Stimulated activated CD4-positive, alpha-beta T cell treated with anti-CD3 and anti-CD28 coated beads, Interleukin-15, amount 100 ng/mL, for 1 hour (primary cell): ENCODE measurements at places on chromosomes 11 and 22.

DNA sequence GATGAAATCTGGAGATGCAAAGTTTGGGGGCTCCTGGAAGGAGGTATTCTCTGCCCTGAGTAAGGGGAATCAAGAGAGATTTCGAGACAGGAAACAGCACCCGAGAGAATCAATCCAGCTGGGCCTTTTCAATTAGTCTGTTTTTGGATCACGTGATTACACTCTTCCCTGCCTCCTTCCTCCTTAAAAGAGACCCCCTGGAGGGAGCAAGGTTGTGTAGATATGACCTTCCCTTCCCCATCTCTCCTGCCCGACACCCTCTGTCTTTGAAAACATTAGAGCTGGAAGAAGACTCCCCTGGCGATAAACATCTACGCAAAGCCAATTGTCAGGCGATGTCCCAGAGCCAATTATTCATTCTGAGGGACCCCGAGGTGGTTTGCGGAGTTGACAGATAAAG lies 407.9 kb downstream of the MIAT start:
- DNase-seq: no peak

DNA sequence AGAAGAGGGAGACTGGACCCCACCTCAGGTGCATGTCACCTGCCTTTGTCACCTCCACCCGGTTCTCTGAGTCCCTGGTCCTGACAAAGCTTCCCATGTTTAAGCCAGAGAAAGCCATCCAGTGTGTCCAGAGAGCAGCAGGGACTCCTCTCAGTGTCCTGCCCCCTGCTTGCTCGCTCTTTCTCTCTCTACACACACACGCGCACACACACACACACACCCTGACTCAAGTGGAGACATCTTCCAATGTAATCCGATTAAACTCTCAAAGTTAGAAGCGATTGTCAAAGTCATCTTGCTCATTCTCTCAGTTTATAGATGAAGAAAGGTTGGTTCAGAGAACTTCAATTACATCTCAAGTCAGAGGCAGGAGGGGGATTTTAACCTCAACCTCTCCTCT lies 19.7 kb upstream of the PHF21B start:
- DNase-seq: no peak

DNA sequence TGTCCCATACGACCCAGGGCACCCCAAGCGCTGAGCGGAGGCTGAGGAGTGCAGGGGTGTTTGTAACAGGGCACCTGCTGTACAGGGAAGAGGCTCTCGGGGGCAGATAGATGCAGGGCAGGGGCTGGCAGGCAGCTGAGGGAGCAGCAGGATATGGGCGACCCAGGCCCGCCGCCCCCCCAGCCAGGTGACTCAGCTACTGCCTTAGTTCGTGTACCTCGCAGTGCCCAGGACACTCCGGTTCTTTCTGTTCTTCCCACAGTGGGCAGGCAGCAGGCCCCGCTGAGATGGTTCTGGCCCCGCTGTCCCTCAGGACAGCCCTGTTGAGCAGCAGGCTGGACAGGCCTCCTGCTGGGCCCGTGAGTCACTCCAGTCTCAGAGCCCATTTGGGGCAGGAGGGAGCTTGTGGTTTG lies 16.2 kb downstream of the PHLDA2 start:
- DNase-seq: no peak

DNA sequence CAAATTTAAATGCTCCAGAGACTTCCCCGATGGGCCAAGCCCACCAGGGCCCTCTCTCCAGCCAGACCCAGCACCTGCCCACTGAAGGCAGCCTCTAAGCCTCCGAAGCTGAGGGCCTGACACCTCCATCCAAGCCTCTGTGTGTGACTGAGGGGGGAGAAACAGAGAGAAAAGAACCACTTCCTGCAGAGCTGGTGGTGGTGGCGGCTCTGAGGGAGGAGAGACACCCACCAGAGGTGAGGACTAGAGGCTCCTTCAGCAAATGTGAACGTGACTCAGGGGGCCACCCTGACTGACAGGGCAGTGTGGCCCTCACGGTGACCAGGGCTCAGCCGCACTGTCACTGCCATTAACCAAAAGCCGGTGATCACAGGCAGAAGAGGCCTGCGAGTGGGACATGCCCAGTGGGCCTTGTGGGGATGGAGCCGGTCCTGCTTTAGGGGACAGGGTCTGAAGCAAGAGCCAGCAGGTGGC lies 31.0 kb upstream of the CD5 start:
- DNase-seq: no peak

GRCh38 chr11:134254433-134255183 lies 1.2 kb downstream of the ACAD8 start:
- DNase-seq: no peak

GRCh38 chr11:86459682-86460460 lies 85.2 kb downstream of the CCDC81 start:
- DNase-seq: no peak

DNA sequence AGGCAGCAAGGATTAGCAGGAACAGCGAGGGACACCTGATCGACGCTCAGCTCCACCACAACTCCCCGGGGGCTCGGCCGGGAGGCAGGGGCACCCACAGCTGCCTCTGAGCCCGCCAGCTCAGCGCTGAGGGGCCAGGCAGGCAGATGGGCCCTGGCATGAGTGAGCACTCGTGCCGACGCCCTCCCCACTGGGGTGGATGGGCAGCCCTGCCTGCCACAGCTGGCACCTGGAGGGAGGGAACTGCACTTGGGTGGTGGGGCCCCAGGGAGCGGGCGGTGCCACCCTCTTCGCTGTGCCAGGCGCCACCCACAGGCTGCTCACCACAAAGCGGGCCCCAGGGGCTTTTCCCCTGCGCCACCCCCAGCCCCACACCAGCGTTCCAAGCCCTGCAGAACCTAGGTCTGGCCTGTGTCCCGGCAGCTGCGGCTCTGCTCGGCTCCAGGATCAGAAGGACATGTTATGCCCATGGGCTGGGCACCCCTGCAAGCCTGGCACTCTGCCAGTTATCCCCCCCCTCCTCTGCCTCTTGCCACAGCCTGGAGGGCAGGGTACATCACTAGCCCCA lies 28.8 kb downstream of the WNT7B start:
- no peak for DNase-seq

- DNase-seq: no peak
Measured at GRCh38 chr11:64879244-64879900, 951 bp upstream of the EHD1 start.

DNA sequence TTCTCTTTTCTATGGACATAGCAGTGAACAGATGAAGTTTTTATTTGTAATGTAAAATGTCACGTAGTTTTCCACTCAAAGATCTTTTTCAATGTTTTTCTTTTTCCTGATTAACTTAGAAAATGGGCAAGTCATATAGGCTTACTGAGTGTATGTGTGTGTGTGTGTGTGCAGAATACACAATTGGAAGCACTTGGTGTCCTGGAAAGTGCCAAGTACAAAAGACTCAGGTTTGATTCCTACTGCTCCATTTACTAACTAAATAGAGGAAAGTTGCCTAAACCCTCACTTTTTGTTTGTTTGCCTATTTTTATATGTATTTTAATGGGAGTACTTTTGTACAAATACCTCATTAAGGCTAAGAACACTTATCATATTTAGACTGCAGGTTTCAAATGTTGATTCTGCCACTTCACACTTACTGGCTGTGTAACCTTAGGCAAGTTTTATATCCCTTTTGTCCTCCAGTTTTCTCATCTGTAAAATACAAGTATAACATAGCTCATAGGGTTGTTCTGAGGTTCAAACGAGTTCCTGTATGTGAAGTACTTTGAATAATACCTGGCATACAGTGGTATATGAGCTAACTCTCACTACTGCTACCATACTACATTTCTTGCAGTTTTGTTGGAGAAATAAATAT lies 90.1 kb downstream of the TYR start:
- no peak for DNase-seq

DNA sequence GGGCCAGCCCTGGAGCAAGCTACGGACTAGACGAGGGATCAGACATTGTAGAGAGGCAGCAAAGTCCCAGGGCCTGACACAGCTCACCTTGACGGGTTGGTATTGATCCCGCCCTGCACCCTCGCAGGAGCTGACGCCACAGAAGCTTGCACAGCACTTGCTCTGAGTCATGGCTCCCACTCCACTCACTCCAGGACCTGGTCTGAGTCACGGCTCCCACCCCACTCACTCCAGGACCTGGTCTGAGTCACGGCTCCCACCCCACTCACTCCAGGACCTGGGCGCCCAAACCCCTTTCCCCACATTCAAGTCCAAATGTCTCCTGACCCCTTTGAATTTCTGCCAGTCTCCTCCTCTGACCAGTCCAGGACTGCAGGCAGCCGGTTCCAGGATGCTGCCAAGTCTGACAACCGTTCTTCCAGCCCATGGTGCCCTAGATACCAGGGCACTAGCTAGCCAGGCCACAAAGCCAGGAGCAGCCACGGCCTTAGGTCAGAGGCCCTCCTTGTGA lies 6.0 kb upstream of the PNPLA5 start:
- no peak for DNase-seq

GRCh38 chr22:22926370-22927195 lies 39.0 kb downstream of the IGLL5 start:
- no peak for DNase-seq

DNA sequence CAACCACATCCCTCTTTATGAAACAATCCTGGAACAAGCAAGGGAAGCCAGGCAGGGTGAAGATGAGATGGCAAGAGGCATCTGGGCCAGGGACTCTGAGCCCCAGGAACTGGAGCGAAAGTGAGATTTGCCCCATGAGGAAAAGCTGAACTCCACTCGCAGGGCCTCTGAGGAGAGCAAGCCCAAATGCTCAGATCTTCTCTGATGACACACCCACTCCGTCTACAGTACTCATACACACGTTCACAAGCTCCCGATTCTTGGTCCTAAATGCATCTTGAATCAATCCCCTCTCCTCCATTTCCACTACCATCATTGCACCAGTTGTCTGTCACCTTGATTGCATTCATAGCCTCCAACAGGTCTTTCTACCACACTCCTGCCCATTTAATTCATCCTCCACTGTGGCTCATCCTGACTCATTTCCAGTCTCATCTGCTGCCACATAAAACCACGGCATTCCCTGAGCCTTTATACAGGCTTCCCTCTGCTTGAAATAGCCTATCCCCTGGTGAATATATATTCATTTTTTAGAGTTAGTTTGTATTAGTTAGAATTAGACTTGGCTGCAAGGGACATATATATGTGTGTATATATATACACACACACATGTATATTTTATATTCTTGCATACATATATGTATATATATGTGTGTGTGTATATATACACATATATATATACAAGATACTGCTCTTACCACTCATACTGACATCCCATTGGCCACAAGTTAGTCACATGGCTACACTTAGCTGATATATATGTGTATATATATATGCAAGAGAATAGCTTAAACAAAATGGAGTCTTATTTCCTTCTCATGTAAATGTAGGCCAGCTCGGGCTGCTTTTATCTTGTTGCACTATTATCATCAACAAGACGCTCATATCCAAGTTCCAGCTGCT lies 1.4 kb upstream of the APOA5 start:
- DNase-seq: no peak

DNA sequence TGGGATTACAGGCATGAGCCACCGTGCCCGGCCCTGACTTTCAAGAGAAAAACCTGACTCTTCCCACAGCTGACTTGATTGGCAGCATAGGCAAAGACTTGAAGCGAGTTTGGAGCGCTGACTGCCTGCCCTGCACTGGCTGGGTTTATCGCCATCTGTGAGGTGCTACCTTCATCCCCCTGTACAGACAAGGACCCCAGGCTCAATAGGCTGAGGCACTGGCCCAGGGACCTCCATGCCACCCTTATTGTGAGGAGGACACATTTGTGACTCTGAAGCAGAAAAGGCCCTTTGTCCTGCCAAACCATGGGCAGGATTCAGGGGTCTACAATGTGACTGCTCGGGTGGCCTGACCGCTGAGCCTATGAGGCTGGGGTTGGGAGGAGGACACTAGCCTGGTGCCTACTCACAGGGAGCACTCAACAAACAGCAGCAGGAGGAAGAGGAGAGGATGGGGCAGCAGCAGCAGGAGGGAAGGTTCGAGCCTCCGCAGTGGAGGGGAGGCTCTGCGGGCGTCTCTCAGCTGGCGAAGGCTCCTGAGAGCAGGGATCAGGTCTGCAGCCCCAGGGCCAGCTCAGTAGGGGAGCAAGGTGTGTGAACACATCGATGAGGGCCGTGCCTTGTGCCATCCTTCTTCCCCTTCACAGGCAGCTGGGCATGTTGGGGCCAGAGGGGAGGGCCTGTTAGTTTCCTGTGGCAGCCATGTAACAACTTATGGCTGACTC lies 72.9 kb upstream of the WNT7B start:
- DNase-seq: no peak

GRCh38 chr11:6627762-6628241 lies 8.6 kb upstream of the TPP1 start:
- no peak for DNase-seq

DNA sequence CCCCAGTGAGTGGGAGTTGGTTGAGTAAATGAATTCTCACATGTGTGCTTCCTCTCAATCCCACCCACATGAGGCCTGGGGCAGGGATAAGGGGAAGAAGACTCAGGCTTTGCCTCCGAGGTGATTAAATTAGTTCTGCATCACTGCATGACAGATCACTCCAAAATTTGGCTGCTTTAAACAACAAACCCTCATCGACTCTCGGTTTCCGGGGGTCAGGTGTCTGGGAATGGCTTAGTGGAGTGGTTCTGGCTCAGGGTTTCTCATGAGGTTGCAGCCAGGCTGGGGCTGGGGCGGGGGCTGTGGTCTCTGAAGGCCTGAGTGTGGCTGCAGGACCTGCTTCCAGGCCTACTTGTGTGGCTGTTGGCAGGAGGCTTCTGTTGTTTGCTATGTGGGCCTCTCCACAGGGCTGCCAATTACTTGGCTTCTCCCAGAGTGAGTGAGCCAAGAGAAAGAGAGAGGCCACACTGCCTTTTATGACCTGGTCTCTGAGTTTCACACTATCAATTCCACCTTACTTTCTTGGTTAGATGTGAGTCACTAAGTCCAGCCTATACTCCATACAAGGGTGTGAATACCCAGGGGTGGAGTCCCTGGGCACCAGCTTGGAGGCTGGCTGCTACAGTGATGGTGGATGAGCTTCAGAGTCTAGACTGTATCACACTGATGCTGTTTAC lies 15.9 kb downstream of the MOGAT2 start:
- DNase-seq: no peak

DNA sequence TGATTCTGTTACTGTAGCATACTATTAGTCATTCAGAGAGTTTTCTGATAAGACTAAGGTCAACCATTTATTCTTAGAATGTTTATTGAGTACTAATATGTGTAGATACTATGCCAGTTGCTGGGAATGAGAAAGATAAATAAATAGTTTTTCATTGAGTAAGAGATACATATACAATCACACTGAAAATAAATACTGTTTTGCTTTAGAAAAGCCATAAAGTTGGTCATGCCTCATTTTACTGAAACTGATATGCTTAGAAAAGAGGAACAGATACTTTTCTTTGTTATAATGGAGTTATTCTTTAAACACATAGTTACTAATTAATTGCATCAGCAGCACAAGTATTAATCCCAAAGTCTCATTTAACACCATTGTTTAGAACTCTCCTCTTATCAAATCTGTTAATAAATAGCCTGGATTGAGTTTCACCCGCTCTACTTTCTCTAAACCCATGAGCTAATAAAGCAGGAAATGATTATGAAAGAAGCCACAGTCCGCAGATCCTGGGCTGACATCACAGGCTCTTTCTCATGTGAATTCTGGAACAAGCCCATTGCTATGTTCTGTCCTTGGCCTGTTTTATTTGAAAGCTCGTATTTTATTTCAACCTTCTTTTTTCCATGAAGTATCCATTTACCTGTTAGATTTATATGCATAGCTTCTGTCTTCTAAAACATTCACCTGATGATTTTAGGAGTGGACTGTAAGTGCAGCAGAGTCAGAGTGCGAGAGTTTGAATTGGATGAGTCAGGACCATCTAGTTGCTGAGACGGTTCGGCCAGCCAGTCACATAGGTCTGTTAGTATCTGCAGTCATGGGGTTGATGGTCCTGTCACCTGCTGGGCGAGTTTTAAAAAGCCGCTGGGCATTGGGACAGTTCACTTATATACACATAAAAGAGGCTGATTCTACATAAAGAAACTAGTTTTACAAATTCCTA lies 35.5 kb downstream of the PIWIL4 start:
- DNase-seq: no peak

- DNase-seq: no peak
Measured at GRCh38 chr22:24433828-24434470, 6.5 kb downstream of the ADORA2A start.
